ENCODE measurements at places on chromosomes 7 and 10. TPM values are rescaled to one million over a fixed set of nuclear protein-coding genes. Genes with fewer than 3 reads are reported as not detected.

- no peaks in the 10 kb centered on the region for H3K27me3 ChIP-seq
- H3K4me3 ChIP-seq: 0 out of 2 replicates have a peak overlapping the region, but pooled peaks have one; percentile 10
- DNase-seq: peak; percentile 64
- H3K4me1 ChIP-seq: peaks cover 60% of the 10 kb centered on the region
- no peaks in the 10 kb centered on the region for H3K36me3 ChIP-seq
These were observed 184.5 kb upstream of the NFE2L3 start for GRCh38 chr7:25967278-25968204.

- no peak overlapping the region for H3K4me3 ChIP-seq
- H3K36me3 ChIP-seq: no peaks in the 10 kb centered on the region
- no peak for DNase-seq
- H3K27ac ChIP-seq: no peak overlapping the region
These were observed 428.5 kb upstream of the MGMT start for GRCh38 chr10:129038522-129038921.

- no peaks in the 10 kb centered on the region for H3K27me3 ChIP-seq
- H3K36me3 ChIP-seq: no peaks in the 10 kb centered on the region
- H3K4me1 ChIP-seq: no peaks in the 10 kb centered on the region
- H3K27ac ChIP-seq: no peak overlapping the region
- no peak overlapping the region for H3K4me3 ChIP-seq
- no peak for DNase-seq
These were observed 68.8 kb upstream of the INSIG1 start for GRCh38 chr7:155228894-155229293.

Gene CCDC172
- total RNA-seq: not detected

Gene GJD4
- total RNA-seq: not detected

Gene SFXN3
- 1.0 TPM for total RNA-seq

Measured in GM12878 (cell line).